ENCODE measurements at places on chromosomes 2 and 18.

DNA sequence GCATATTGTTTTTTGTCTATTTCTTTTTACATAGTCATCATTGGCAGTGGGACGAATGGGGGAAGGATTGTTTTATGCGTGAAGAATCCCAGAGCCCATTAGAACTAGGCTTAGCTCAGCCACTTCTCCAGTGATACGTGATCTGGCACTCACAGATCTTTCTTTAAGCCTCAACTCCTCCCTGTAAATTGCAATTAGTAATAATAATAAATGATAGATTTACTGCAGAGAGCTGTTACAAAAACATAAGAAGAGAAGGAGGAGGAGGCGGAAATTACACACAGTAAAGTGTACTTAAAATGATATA lies 629.3 kb downstream of the NRXN1 start:
- no peak for DNase-seq

- DNase-seq: no peak
These were observed 241.6 kb downstream of the PDE11A start for GRCh38 chr2:177830881-177831386.

- DNase-seq: no peak
These were observed 53.8 kb downstream of the SEMA4F start for GRCh38 chr2:74707837-74708236.

GRCh38 chr2:146927080-146927711 lies 917.6 kb upstream of the ACVR2A start:
- peak; percentile 34 for DNase-seq

DNA sequence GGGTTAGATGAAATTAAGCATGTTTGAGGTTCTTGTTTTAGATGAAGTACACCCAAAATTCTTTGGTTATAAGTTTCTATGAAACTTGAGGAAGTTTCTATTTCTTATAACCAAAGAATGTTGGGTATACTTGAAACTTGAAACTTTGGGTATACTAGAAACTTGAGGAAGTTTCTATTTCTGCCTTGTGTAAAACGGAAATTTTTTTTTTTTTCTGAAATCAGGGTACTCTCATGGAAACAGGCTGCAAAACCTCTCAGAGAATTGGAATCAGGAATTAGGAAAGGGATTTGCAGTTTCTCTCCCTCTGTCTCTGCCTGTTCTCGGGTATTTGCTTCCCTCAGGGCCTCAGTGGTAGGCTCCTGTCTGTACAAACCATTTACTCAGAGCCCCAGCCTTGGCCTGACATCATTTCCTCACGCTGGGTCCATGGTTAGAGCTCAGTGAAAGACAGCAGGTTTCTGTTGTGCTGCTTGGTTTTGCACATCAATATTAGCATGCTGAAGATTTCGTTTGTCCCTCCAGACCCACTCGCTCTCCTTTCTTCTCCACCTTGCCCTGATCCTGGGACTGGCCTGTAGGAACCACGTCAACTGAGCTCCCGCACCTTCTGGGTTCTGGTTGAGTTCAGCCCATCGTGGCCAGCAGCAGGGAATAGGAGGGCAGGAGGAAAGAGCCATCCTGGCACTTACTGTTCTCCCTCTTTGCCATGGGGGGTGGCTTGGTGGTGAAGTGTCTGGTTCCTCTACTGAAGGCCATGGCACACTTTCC lies 106.4 kb downstream of the POLR1A start:
- peak; percentile 79 for DNase-seq

DNA sequence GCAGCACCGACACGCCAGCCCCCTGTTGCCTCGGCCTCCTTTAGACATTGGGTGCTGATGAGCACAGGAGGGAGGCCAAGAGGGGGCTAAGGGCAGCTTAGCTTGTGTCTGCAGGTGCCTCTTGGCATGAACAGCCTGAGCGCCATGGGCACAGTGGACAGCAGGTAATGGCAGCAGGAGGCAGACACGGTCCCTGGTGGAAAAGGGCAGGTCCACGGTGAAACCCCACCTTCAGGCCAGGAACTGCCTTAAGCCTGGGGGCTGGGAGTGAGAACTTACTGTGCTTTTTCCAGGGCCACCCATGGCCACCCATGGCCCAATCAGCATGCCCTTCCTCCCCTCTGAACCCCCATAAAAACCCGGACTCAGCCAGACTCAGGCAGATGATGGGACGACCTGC lies 633.4 kb upstream of the TMEFF2 start:
- no peak for DNase-seq

DNA sequence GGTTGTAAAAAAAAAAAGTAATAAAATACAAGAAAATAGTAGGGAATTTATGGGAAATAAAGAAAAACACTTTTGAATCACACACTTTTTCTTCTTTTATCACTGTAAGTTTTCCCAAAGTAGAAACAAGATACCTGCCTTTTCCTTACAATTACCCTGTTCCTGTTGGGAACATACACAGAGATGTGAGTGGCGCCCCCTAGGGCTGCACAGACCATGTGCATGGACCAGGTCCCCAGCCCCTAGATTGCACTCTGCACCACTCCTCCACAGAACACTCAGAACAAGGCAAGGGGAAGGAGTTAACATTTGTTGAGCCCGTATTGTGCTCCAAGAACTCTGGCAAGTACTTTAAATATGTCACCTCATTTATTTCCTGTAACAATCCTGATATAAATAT lies 118.7 kb upstream of the NRP2 start:
- no peak for DNase-seq

GRCh38 chr2:219497495-219498279 lies 1.0 kb upstream of the GMPPA start:
- peak; percentile 78 for DNase-seq

- DNase-seq: peak; percentile 68
These were observed 80.3 kb downstream of the VSNL1 start for GRCh38 chr2:17620841-17621240.
